Urinary bladder (tissue), 4 donors: ENCODE measurements at places on chromosomes 12 and 14. TPM values are rescaled to one million over a fixed set of nuclear protein-coding genes. Genes with fewer than 3 reads are reported as not detected.

Gene CCDC38
- total RNA-seq = not detected

Gene HOXC5
- 0.42 TPM for total RNA-seq

Gene ATL1
- total RNA-seq = 18.6 TPM

Gene KLHL33
- total RNA-seq = 0.69 TPM

Gene PITPNM2
- total RNA-seq = 4.5 TPM

Gene TAS2R8
- total RNA-seq = 0.58 TPM

Gene MANSC4
- total RNA-seq = not detected

Gene SIX4
- total RNA-seq = 9.9 TPM

Gene CLEC6A
- total RNA-seq = not detected

Gene SERPINA12
- not detected for total RNA-seq

Gene ZNF410
- total RNA-seq = 75.4 TPM

Gene C14orf180
- 0.42 TPM for total RNA-seq

Gene TOX4
- total RNA-seq = 25.9 TPM

Gene CMA1
- 3.2 TPM for total RNA-seq

Gene FKBP4
- 27.9 TPM for total RNA-seq

Gene P3H3
- 40.1 TPM for total RNA-seq

Gene HSPA2
- total RNA-seq = 50.8 TPM

Gene FITM1
- total RNA-seq = 4.2 TPM

Gene FSCB
- 0.90 TPM for total RNA-seq

Gene KLRK1
- 1.3 TPM for total RNA-seq

Gene NEDD8
- total RNA-seq = 73.8 TPM

Gene INSM2
- total RNA-seq = 0.11 TPM
